ENCODE measurements at places on chromosomes 5 and 9.

GRCh38 chr5:55668356-55668755, 43.8 kb downstream of the SLC38A9 start:
- no peak for DNase-seq

GRCh38 chr5:31033295-31033694, 160.2 kb upstream of the CDH6 start:
- DNase-seq, result no peak

GRCh38 chr5:144088206-144089064, 82.0 kb downstream of the YIPF5 start:
- DNase-seq, result no peak

DNA sequence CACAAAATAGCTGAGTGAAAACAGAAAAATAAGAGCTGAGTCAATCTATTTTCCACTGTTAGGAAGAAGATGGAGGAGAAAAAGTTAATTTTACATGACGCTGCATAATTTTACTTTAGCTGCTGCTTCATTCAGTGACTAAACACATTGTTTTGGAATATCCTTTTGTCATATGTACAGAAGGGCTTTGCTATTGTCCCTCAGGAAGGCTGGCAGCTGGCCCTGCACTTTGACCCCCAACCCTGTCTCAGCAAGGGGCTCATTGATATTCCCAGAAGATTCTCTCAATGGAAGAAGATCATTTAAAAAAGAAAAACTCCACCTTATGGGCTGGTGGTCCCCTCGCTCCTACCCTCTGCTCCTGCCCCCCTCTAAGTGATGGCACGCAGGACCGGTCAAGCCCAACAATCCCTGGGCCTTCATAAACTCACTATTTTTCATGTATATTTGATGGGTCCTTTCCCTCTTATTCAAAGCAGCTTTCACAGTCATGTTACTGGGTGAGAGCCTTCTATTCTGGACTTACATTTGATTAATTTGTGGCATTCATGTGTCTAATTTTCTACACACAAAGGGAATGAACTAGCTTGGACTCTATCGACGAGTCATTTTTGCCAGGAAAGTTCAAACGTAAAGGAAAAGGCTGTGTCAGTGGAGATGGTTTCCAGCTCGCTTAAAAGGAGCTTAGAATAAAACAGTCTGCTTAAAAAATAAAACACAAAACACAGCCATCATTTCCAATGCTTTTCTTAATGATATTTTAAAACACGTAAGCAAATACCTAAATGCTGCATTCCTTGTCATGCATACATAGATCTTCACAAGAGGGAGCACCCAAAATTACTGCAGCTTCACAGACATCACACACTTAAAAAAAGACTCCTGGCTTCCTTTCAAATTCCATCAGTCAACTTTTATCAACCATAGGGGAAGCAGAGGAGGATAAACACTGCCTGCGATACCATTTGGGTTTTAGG, 104.7 kb downstream of the EFNA5 start:
- DNase-seq, result no peak

DNA sequence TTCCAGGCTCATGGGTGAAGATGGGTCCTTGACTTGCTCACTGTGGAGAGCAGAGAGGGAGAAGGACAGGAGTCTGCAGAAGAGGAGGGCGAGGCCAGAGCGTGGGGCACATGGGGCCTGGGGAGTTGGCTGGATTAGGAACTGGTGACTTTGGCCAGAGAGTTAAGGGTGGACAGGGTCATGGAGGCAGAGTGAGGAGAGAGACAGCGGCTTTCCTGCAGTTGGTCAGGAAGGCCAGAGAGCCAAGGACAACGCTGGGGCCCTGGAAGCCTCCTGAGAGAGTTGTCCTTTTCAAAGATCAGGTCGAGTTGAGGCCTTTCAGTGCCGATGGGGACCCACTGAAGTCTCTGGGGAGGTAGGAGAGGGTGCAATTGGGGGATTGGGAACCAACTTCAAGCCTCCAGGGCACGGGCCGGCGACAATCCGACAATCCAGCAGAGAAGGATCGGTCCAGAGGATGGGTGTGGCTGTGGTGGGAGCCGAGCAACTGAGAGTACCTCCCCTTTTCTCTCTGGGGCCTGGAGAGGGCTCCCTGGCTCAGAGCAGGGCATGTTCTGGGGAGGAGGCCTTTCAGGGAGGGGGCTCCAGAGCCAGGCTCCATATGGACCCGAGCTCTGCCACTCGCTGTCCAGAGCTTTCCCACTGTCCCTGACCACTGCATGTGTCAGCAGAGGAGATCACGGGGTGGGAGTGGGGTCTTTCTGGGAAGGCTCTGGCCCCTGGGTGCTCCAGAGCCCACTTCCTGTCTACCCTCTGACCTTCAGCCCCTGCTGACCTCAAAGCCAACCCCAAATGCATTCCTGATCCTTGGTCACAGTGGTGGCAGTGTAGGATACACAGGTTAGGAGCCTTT, 7.5 kb upstream of the PHYHD1 start:
- no peak for DNase-seq

DNA sequence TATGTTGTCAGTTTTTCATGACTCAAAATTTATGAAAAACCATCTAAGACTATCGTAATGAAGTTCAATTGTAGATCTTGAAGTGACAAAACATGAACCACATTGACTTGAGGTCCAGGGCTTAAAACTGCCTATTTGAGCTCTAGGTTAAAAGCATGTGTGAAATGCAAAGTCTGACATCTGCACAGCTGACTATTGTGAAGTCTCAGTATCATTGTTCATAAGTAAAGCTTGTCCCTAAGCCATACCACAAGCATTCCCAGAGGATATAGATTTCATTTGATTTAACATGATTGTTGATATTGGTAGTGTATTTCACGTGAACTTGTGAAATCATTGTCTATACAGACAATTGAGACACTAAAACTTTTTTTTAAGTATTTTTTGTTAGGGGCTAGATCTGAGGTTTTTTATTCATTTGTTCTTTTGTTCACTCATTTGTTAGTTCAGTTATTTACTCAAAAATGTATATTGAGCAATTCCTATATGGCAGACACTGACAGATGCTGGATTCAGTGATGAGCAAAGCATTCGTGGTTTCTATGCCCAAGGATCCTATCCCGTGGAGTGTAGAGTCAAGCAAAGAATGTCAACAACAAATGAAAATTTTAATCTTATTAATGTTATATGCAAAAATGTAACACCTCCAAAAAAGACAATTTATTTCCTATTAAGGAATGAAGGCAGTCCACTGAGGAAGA, 485.2 kb downstream of the RAB3C start:
- no peak for DNase-seq

DNA sequence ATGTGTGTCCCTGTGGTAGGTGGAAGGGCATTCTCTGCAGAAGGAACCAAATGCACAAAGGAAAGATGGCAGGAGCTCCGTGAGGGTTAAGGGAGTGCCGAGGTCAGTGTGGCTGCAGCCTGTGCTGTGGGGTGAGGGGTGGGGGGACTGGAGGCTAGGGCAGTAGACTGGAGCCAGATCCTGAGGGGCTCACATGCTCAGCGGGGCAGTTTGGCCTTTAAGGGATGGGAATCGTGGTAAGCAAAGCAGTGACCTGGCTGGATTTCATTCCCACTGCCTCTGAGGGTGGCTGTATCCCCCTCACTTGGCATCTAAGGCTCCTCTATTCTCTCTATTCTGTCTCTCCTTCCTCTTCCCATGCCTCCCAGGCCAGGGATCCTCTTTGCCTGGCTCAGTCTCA, 15.6 kb downstream of the PITX1 start:
- DNase-seq, result no peak

GRCh38 chr5:60794691-60795090, 49.4 kb downstream of the ELOVL7 start:
- no peak for DNase-seq

- DNase-seq, result no peak
Measured at GRCh38 chr5:54390015-54390414, 65.5 kb upstream of the HSPB3 start.

DNA sequence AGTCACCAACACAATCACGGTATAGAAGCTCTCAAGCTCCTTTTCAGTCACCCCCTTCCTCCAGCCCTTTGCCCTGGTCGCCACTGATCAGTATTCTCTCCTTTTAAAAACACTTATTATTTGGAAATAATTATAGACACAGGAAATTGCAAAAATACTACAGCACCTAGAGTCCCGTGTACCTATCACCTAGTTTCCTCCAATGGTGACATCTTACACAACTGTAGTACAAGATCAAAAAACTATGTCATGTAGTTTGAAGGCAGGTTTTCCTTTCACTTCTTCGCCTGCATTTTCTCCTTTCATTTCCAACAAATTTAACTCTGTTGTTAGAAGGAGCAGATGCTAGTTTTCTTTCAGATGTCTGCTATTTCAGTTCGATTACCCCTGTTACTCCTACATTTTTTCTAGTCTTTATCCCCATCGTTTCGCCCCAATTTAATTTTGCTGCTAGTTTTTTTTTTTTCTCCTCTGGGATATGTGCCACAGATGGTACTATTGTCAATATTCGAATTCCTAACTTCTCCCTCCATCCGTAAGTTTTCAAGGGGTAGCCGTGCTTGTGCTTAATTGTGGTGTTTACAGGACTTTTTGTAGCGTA, 612 bp upstream of the ATG10 start:
- no peak for DNase-seq

DNA sequence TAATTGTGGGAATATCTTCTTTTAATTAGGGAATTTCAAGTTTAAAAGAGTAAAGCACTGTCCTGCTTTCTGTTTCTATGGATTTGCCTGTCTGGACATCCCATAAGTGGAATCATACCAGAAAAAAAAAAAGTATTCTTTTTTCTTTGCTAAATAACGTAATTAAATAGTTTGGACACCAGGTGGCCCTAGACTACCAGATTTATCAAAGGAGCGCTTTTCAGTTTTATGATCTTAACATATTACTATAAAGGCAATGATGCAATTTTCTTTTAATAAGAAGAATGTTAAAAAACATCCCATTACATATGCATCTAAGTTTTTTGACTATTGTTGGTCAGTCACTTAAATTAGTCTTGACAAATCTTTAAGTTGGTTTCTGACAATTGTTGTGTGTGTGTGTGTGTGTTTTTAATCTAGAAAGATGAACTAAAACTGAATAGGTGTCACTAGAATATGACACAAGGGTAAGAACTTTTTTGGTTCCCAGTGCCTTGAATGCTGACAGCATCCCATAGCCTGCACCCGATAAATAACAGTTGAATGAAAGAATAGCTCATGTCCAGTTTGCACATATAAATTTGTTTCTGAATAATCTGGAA, 49.5 kb downstream of the C5orf22 start:
- DNase-seq, result no peak

DNA sequence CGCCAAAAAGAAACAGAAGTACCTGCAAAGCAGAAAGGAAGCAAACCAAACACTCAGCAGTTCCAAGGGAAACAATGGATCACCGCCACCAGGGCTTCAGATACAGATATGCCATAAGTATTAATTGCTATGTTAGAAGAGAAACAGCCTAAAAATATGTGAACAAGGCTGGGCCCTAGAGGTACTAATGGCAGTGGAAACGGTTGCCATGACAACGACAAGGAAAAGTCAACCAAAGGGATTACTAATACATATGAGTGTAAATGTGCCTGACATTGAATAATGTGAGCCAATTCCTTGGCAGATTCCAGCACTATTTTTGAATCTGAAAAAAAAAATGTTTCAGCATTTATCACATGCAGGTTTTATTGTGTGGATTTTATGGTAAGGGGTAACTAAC, 75.0 kb downstream of the CAVIN4 start:
- DNase-seq, result no peak

GRCh38 chr9:111891910-111892499, 4.6 kb upstream of the UGCG start:
- DNase-seq, result no peak

- DNase-seq, result peak; percentile 13
Measured at GRCh38 chr5:134371834-134372340, 518 bp downstream of the UBE2B start.

- no peak for DNase-seq
Measured at GRCh38 chr5:90279091-90279490, 130.5 kb downstream of the CETN3 start.

DNA sequence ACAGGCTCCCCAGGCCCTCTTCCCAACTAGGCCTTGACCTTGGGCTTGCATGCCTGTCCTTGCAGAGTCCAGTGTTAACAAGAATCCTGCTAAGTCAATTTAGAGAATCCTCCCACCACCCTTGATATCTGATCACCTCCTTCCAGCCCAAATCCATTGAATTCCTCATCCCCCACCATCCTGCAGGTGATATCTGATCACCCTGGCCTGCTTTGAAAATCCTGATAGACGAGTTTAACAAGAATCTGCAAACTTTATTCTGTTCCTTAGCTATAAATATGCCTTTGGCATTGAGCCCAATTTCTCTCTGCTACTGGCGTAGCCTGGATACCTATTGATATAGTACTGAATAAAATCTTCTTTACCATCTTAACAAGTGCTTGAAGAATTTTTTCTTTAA, 125.5 kb downstream of the DIRAS2 start:
- no peak for DNase-seq

DNA sequence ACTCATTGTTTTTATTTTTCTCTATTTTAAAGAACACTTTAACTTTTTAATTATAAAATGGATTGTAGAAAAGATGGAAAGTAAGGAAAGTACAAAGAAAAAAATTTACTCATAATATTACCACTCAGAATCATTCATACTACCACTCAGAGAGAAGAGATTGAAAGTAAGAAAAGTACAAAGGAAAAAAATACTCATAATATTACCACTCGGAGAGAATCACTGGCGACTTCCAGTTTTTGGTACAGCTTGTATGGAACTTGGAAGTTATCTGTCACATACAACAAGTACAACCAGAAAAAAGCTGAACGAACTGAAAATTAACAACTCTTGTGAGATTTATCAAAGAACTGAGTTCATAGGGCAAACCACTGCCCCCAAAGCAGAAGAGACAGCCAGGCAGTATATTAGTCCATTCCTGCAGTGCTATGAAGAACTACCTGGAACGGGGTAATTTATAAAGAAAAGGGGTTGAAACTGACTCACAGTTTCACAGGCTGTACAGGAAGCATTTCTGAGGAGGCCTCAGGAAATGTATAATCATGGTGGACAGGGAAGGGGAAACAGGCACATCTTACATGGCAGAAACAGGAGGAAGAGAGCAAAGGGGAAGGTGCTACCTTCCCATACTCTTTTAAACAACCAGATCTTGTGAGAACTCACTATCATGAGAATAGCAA, 183.9 kb downstream of the SMARCA2 start:
- DNase-seq, result no peak

DNA sequence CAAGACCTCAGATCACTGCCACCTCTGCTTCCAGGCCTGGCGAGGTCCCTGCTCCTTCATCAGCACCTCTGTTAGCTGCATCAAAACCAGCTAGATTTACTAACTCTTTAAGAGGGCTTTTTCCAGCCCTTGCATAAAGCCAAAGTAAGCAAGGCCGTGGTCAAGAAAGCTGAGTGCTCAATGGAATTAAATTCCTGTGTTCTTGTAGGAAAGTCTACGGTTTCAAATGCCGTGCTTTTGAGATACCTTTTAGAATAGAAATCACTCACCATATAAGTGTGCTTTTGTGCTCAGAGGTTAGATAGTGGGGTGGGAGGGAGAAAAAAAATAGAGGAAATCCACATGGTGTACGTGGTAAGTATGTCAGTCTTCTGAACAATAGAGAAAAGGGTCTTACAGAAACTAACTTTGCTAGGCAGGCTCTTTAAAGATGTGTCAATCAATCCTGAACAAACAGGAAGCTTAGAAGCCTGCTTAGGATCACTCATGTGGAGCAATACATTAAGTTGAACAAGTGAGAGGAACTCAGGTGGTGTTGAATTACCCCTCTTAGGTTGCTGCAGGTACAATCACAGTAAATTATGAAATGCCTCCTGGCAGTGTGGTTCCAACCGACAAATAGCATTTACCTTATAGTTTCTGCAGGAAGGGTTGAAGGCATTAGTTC, 79.7 kb downstream of the SEMA6A start:
- DNase-seq, result no peak

- no peak for DNase-seq
Measured at GRCh38 chr9:64128572-64128971, 1156.4 kb downstream of the FOXD4L5 start.

Data from stimulated activated CD8-positive, alpha-beta memory T cell treated with anti-CD3 and anti-CD28 coated beads, Interleukin-12 subunit alpha, Interleukin-12 subunit beta, amount 100 ng/mL, for 4 hours (primary cell).